ENCODE measurements at places on chromosomes 2 and 18.

DNA sequence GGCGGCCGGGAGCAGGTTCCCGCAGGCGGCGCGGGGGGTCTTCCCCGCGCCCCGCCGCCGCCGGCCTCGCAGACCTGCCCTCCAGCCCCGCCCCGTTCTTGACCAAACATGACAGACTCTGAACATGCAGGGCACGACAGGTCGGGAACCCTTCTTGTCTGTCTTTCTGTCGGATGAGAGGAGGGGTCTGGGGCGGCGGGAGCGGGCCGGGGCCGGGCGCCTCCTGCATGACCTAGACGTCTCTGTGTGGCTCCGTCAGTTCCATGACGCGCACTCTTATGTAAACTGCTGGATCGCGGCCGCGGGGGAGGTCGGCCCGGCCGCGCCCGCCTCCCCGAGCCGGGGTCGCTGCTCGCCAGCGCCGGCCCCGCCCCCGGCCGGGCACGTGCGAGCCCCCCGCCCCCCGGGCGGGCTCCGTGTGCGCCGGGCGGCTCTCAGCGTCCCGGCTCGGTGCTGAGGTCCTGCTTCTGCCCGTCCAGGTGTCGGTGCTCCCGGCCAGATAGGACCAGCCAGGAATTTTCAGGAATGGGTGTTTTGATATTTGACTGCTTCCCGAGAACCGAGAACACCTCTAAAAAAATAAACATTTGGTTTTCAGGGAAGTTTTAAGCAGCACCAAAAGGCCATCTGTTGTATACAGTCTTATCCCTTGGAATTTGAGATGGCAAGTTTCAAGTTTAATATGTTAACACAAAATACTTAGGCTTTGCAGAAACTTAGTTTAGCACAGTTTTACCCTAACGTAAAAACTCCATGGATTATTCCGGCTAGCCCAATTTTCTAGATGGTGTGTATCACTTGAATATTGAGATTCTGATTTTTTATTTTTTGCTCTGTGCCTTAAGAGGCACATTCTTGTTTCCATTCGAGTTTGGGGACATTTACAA lies 733 bp downstream of the ZC3H6 start:
- DNase-seq: peak; percentile 85

- no peak for DNase-seq
Measured at GRCh38 chr2:95053543-95053942, 28.0 kb downstream of the MAL start.

DNA sequence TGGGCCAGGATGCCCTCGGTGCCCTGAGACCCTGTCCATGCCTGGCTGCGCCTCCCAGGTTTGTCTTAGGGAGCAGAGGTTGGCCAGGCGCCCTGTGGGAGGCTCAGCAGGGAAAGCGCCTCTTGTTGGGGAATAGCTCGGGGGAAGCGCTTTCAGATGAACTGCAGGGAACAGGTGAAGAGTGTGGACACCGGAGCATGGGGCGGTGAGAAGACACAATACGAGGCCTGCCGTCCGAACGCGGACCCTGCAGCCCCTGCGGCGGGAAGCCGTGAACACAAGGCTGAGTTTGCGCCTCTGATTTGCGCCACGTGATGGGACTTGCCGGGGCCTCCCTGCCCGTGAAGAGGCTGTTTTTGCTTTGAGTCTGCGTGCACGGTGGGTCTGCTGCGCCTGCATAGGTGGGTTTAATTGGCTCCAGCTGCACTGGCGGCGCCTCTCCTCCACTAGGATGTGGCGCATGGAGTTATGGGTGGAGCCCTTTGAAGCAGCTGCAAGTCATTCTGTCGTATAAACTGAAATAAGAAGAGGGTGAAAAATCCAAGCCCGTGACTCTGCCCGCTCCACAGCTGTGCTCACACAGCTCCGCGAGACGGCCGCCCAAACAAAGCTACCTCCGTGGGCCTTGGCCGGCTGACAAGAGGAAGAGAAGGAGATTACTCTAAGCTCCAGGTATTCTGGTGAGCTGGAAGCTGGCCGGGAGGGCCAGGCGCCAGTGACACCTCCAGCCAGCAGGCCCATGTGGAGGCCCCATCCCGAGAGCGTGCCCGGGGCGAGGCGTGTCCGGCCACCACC lies 103.5 kb upstream of the CTDP1 start:
- peak; percentile 70 for DNase-seq

- DNase-seq: no peak
Measured at GRCh38 chr18:37654731-37655369, 89.3 kb upstream of the CELF4 start.

- peak; percentile 32 for DNase-seq
Measured at GRCh38 chr2:205930209-205930608, 155.8 kb downstream of the INO80D start.

DNA sequence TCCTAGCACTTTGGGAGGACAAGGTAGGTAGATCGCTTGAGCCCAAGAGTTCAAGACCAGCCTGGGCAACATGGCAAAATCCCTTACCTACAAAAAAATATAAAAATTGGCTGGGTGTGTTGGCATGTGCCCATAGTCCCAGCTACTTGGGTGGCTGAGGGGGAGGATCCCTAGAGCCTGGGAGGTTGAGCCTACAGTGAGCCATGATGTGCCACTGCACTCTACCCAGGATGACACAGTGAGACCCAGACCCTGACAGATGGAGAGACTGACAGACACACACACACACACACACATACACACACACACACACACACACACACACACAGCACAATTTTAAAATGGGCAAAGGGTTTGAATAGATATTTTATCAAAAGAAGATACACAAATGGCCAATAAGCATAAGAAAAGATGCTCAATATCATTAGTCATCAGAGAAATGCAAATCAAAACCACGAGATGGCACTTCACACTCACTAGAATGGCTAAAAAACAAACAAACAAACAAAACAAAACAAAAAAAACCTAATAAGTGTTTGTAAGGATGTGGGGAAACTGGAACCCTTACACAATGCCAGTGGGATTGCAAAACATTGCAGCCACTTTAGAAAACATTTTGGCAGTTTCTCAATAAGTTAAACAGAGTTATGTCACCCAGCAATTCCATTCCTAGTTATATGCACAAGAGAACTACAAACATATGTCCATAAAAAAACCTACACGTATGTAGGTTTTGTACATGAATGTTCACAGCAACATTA lies 42.3 kb downstream of the BAZ2B start:
- DNase-seq: peak; percentile 63

DNA sequence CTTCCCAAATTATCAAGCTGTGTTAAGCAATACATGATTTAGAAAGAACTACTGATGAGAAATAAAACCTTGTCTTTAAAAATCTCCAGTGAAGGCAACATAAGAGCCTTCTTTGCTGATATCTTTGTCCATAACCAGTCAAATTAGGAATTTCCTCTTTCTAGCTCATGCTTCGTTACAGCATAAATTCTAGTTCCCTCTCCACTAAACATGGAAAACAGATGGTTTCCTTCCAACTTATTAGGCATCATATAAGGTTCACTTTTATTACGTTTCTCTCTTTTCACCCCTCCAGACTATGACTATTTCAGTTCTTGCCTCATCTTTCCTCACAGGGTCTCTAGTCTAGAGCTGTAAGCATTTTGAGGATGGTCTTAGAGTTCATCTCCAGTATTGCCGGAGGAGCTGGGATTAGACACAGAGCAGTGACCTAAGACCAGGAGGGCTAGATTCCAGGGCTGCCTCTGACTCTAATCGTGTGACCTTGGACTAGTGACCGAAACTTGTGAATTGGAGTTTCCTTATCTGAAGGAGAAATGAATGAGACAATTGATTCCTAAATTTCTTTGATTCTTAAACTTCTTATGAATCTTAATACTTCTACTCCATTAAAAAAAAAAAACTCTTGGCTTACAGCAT lies 195.5 kb upstream of the APCDD1 start:
- DNase-seq: no peak

GRCh38 chr2:173053043-173053699 lies 22.5 kb upstream of the MAP3K20 start:
- peak; percentile 72 for DNase-seq

DNA sequence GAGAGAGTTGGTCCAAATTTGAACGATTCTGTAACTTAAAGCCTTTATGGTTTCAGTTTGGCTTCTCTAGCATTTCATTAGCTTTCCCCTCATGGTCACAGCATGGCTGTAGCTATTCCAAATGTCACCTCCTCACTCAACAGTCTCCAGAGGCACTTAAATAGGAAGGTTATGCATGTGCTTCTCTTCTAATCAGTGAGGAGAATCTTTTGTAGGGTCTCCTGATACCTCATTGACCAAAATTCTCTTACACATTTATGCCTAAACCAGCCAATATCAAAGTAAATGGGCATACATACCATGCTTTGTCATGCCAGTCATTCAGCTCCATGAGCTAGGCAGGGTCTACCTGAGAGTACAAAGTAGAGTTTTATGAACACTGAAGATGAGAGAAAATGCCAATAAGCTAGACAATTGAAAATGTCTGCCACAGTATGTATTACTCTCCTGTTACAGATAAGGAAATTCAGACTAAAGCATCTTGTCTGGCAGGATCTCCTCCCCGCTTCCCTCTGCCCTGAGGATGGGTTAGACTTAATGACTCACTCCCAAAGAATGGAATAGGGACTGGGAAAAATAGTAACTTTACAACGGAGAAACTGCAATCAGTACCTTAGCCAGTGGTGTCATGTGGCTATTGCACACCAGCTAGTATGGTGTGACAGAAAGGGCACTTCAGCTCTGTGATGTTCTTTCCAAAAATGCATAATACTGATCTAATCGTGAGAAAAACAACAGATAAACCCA lies 15.4 kb downstream of the DSG2 start:
- peak; percentile 72 for DNase-seq

- peak; percentile 25 for DNase-seq
Measured at GRCh38 chr2:85390941-85391669, 19.1 kb downstream of the CAPG start.

GRCh38 chr2:78455586-78455985 lies 569.9 kb upstream of the REG3G start:
- DNase-seq: no peak

DNA sequence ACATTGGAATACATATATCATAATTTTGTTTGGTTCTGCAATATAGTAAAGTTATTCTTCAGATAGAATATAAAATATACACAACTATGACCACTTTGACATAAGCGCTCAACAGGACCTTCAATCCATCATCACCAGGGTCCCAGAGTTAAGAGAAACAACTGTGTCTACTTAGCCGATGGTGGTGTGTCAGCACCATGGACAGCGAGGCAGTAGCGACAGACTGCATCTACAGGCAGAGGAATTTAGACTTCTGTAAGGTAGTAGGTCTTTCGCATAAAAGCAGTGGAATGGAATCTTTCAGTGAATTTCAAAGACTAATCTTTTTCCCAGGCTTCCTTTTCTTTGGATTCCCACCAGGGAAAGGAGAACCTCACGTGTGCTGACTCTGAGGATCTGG lies 20.5 kb upstream of the LRPPRC start:
- DNase-seq: peak; percentile 34

DNA sequence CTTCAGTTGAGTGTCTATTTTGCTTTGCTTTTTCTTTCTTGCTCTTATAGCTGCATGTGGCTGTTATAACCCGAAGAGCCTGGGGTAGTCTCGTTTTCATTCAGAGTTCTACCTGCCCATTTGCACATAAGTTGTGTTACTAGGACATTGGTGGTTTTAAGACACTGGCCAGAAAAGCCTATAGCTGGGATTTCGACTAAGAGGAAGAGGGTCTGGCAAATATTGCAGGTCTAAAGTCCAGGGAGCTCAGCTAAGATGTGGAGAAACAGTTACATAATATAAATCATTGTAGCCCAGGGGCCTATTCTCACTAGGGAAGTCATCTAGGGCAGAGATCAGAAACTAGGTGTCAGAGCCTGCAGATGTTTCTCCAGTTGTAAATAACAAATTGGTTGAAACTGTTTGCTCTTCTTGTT lies 120.8 kb downstream of the BABAM2 start:
- DNase-seq: no peak

- no peak for DNase-seq
Measured at GRCh38 chr2:2328848-2329247, 2.2 kb downstream of the MYT1L start.

GRCh38 chr2:186949726-186950256 lies 100.8 kb upstream of the ZSWIM2 start:
- no peak for DNase-seq

GRCh38 chr2:152046940-152047339 lies 51.9 kb downstream of the CACNB4 start:
- no peak for DNase-seq

DNA sequence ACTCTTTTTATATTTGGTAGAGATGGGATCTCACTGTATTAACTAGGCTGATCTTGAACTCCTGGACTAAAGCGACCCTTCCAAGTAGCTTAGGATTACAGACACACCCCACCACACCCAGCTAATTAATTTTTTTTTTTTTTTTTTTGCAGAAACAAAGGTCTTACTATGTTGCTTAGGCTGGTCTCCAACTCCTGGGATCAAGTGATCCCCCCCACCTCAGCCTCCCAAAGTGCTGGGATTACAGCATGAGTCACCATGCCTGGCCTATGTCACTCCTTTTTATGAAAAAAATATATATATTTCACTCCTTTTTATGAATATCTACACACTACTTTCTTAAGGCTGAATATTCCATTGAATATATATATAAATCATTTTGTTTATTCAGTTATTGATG lies 162.8 kb downstream of the MGAT5 start:
- DNase-seq: no peak

GRCh38 chr2:218852911-218853667 lies 6.5 kb upstream of the WNT6 start:
- DNase-seq: peak; percentile 50

DNA sequence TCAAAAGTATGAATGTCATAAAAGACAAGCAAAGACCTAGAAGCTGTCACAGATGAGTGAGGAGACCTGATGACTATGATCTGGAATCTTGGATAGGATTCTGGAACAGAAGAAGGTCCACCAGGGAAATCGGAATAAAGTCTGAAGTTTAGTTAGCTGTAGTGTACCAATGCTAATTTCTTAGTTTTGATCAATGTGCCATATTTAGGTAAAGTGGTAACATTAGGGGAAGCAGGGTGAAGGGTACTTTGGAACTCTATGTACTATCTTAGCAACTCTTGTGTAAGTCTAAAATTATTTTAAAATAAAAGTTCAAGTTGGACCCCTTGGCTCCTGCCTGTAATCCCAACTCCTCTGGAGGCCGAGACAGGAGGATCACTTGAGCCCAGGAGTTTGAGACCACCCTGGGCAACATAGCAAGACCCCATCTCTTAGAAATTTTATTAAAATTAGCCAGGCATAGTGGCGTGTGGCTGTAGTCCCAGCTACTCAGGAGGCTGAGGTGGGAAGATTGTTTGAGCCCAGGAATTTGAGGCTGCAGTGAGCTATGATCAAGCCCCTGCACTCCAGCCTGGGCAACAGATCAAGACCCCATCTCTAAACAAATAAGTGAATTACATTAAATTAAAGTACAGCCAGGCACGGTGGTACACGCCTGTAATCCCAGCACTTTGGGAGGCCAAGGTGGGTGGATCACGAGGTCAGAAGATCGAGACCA lies 35.9 kb upstream of the EFHD1 start:
- no peak for DNase-seq

- no peak for DNase-seq
Measured at GRCh38 chr2:11988691-11989353, 242.4 kb downstream of the LPIN1 start.

GRCh38 chr2:26462511-26463243 lies 15.2 kb downstream of the OTOF start:
- peak; percentile 69 for DNase-seq

- DNase-seq: no peak
Measured at GRCh38 chr2:73987948-73988700, 3.4 kb downstream of the TET3 start.

GRCh38 chr18:50602466-50602865 lies 42.6 kb downstream of the MAPK4 start:
- peak; percentile 20 for DNase-seq

Data from fibroblast of skin of right quadriceps (primary cell).